ENCODE measurements at places on chromosomes 7 and 10.

GRCh38 chr7:5406957-5407945, 16.4 kb downstream of the TNRC18 start:
- no peak for DNase-seq

GRCh38 chr10:102407425-102408130, 11.0 kb downstream of the PSD start:
- no peak for DNase-seq

DNA sequence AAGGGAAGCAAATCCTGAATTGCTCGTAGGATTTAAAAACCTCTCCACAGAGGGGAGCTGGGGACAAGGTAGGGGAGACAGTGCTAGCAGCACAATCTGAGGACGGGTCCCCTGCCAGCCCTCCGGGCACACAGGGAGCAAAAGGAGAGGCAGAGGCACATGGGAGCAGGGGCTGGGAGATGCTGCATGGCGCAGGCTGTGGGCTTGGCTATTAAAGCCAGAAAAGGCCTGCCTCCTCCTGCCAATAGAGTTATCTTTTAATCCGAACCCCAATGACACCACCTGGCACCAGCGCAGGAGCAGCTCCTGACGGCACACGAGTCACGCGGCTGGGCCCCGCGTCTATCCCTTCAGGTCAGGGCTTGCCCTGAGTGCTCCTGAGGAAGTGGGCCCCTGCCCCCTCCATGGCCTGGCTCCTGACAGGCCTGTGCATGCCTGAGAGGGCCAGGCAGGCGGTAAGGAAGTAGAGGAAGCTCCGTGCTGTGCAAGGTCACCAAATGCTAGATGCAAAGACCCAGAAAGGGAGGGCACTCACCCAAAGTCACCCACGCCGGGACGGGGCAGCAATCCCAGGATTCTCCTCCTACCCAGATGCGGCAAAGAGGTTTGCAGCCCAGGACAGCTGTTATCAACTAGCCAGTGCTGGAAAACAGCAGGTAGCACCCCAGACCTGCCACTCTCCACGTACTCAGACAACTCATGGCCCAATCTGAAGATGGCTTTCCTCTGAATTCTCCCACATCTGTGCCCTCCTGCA, 28.1 kb downstream of the DLG5 start:
- no peak for DNase-seq

- DNase-seq, result no peak
Observed at GRCh38 chr10:102776779-102777456, 33.2 kb downstream of the WBP1L start.

DNA sequence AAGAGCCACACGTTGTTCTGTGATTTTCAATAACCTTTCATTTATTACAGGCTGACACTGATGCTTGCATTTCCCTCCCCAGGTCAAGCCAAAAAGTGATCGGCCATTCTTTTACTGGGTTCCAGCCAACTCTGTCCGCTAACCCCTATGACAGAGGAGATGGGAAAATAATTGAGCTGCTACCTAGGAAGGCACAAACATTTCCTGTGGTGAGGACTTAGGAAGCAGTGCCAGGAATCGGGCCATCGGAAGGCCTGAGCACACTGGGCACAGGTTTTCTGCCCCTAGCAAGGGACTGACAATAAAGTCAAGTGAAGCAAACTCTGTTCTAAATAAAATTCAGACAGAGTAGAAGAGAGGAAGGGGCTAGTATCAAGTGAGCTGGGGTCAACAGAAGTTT, 313.0 kb upstream of the AOAH start:
- no peak for DNase-seq

DNA sequence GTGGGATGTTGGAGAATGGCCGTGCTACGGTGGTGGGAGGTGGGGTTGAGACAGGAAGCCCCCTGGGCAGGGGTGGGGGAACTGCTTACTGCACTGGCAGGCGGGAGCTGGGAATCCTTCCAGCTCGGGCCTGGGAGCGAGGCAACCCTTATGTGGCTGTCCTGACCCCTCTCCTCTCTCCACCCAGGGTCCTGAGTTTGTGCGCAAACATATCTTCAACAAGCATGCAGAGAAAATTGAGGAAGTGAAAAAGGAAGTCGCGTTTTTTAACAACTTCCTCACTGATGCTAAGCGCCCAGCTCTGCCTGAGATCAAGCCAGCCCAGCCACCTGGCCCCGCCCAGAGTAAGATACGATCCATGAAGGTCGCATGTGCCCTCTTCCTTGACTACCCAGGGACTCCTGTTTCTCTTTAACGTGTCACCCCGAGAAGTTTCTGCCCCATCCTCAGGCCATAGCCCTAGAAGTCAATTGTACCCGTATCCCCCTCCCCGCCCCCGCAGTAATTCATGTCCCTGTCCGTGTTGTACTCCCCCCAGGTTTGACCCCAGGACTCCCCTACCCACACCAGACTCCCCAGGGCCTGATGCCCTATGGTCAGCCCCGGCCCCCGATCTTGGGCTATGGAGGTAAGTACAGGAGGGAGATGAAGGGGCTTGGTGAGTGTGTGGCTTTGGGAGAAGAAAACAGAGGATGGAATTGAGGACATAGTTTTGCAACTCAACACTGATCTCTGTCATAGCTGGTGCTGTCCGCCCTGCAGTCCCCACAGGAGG, 1.8 kb downstream of the UFSP1 start:
- DNase-seq, result peak; percentile 46

- DNase-seq, result no peak
Observed at GRCh38 chr7:137932881-137933269, 69.0 kb downstream of the CREB3L2 start.

DNA sequence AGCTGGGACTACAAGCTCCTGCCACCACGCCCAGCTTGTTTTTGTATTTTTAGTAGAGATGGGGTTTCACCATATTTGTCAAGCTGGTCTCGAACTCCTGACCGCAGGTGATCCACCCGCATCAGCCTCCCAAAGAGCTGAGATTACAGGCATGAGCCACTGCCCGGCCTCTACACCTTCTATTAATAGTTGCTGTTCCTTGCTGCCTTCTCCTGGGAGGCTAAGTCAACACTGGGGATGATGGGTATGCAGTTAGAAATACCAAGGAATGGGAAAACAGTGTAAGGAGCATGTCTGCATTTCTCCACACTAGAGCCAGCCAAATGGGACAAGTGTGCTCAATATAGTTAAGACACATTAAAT, 97.3 kb upstream of the PDLIM1 start:
- DNase-seq, result no peak

DNA sequence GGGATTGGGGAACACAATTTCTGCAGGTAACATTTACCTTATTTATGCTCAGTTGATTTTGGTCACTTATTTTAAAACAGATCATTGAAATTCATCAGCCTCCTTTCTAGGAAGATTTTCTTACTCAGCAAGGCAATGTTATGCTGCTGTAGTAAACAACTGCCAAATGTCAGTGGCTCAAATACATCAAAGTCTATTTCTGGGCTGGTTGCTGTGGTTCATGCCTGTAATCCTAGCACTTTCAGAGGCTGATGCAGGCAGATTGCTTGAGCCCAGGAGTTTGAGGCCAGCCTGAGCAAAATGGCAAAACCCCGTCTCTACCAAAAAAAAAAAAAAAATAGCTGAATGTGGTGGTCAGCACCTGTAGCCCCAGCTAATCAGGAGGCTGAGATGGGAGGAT, 25.9 kb downstream of the HABP2 start:
- DNase-seq, result no peak

- DNase-seq, result no peak
Observed at GRCh38 chr7:100544967-100545359, 6.0 kb downstream of the AGFG2 start.

- no peak for DNase-seq
Observed at GRCh38 chr10:78366663-78367411, 333.2 kb downstream of the RPS24 start.

DNA sequence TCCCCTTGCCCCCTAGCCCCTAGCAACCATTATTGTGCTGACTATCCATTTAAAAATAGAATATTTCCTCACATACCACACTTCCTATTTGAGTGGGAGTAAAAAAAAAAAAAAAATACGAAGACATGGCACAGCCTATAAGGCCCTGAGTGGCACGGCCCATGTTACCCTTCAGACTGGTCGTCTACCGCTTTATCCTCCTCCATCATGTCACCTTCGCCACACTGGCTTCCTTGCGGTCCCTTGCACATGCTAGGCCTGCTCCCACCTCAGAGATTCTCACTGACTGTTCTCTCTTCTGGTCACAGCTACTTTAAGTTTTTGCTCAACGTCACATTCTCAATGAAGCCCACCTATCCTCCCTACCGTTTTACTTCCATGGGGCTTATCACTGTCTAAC, 130.3 kb downstream of the ATE1 start:
- DNase-seq, result no peak

DNA sequence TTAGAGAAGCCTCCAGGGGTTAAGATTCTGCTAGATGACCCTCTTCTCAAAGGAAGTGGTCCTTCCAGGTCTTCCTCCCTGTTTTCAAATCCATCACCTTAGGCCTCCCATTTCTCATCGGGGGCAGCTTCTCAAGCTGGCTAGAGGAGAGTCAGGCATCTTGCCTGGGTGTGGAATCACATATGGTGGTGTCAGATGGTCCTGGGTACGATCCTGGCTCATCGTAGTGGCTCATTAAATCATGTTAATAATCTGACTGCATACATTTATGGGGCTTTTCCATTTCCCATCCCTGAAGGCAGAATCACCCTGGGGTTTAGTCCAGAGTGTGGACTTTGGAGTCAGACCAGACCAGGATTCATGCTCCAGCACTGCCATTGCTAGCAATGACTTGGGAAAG, 132.6 kb downstream of the RPS24 start:
- DNase-seq, result no peak

DNA sequence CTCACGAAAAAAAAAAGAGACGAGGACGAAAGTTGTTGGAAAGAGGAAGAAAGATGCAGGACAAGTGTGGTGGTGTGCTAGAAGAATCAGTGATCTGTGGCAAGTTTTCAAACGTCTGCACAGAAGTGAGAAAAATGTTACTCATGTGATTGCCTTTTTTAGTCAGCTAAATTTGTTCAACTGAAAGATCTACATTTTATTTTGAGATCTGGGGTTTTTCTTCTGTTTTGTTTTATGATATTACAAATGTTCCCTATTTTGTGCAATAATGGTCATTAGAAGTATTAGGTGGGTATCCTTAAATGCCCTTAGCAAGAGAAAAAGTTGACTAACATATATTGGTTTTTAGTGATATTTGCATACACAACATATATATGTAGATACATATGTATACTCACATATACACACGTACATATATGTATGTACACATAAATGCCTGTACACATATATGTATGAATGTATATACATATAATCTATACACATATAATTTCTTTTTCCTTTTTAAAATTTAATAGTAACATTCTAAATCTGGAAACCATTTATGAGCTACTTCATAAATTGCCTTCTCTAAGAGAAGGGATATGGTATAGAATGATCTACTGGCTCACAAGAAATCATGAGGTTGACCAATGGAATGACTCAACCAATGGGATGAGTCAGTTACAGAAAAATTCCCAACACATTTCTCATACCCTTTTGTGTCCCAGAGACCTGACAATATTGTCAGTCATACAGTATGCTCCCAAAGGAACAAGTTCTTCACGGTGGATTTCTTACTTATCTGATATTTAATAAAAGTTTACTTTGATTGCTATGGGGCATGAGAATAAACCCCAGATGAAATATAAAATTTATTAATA, 38.4 kb downstream of the SLC39A12 start:
- no peak for DNase-seq

DNA sequence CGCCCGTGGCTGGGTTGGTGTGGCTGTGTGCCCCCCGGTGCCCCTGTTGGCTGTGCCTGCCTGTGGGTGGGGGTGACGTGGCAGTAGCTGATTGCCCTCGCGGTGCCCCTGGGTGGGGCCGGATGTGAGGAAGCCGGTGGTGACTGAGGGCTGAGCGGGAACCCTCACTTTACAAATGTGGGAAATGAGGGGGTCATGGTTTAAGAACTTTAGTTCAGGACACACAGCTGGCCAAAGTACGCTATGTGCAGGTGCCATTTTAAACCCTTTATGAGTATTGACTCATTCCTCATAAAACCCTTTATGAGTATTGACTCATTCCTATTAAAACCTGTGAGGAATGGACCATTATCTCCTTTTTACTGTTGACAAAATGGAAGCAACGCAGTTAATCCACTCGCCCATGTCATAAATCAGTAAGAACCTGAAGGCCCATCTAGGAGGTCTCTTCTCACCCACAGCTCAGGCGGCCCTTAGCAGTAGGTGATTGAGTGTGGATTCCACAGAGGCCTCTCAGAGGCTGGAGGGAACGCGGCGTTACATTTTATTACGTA, 290.1 kb upstream of the COBL start:
- no peak for DNase-seq

- DNase-seq, result no peak
Observed at GRCh38 chr10:58955615-58956014, 220.8 kb upstream of the PHYHIPL start.

- no peak for DNase-seq
Observed at GRCh38 chr10:71254834-71255549, 42.6 kb downstream of the UNC5B start.

- no peak for DNase-seq
Observed at GRCh38 chr7:85602196-85602595, 415.3 kb upstream of the SEMA3D start.

- DNase-seq, result no peak
Observed at GRCh38 chr7:128162666-128163065, 78.4 kb upstream of the LEP start.

DNA sequence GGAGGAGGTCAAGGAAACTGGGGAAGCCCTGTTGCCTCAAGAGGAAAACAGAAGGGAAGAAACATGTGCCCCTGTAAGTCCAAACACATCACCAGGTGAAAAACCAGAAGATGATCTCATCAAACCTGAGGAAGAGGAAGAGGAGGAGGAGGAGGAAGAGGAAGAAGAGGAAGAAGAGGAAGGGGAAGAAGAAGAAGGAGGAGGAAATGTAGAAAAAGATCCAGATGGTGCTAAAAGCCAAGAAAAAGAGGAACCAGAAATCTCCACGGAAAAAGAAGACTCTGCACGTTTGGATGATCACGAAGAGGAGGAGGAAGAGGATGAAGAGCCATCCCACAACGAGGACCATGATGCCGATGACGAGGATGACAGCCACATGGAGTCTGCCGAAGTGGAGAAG, 82.7 kb upstream of the SAMD8 start:
- no peak for DNase-seq

DNA sequence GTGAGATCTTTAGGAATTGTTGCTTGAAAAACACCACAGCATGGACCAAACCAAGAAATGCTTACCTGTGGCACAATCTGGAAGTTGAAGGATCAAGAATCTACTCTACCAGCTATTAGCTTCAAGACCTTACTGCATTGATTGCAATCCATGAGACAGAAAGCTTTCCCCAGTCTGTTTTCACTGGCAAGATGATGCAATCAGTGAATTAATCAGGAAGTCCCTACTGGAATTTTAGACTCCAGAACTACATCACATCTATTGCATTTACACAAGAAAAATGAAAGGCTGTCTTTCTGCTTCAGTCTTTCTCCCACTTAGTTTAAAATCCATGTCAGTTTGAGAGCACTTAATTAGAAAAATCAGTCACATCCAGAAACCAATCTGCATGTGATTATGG, 191.7 kb downstream of the TFEC start:
- no peak for DNase-seq

GRCh38 chr10:104293011-104293410, 24.0 kb downstream of the GSTO2 start:
- no peak for DNase-seq

- DNase-seq, result no peak
Observed at GRCh38 chr7:150934045-150934766, 43.9 kb downstream of the KCNH2 start.
